ENCODE measurements at places on chromosomes 5 and 9.

DNA sequence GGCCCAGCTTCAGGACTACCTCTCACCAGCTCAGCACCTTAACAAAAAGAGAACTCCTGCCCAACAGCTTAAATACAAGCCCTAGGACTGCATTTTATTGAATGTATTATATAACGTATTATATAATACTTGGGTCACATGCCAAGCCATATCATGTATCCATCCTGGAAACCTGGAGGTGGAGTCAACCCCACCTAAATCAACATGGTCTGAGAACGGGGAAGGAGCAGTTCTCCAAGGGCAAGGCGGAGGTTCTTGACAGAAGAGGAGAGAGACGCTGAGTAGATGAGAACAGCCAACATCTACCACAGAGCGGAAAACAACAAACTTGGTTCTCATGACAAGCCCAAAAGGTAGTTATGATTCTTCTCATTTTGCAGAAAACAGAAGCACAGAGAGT is 163.4 kb downstream of the FGF18 start:
- no peak for DNase-seq

- DNase-seq, result no peak
These were observed 147.3 kb upstream of the FST start for GRCh38 chr5:53333160-53333559.

GRCh38 chr5:160432787-160433186 is 11.1 kb downstream of the PTTG1 start:
- no peak for DNase-seq

DNA sequence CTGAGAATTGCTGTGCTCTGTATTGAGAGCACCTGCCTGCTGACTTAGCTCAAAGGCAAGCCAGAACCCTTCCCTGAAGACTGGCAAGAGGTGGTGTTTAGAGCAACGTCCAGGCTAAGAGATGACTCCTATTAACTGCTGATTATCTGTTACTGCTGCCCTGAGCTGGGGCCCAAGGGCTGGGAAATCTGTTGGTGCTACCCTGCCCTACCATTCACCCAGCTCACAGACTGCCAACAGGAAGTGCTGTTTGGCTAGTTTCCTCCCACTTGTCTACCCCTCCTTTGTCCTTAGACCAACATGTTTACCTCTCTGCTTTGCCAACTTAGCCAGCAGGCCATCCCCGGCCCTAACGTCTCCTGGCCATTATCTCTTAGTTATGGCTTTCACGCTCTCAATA is 6.9 kb downstream of the RAB24 start:
- no peak for DNase-seq

DNA sequence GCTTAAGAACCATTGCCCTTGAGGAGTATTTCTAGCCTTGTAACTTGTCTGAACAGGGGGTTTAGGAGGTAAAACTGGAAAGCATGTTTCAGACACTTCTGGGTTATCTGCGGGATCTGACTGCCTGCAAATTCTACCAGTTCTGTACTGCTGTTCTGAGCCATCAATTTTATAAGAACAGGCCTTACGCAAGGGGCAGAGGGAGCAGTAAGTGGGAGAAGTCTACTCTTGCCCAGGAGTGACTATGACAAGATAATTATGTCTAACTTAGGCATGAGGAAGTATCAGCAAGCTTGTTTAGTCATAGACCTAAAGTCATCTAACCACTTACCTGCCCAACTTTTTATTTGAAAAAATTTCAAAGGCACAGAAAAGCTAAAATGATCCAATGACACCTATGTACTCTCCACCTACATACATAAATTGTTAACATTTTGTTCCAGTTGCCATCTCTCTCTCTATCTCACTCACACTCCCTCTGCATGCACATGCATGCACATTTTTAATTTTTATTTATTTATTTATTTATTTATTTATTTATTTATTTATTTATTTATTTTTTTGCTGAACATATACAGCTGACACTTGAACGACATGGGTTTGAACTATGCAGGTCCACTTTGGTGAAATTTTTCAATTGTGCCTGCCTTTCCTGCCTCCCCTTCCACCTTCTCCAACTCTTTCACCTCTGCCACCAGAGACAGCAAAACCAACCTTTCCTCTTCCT is 18.4 kb upstream of the DEPDC1B start:
- DNase-seq, result no peak

DNA sequence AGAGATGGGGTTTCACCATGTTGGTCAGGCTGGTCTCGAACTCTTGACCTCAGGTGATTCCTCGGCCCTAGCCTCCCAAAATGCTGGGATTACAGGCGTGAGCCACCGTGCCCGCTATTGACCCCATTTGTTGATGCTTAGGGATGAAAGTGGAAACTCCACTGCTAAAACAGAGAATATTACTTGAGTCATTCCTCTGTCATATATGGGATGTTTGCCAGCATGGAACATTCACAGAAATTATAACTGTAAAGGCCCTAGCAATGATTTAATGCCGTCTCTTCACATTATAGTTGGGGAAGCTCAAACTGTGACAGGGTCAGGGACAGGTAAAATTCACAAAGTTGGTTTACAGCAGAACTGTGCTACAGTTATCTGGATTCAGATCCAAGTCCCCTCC is 94.5 kb downstream of the TMC1 start:
- DNase-seq, result no peak

DNA sequence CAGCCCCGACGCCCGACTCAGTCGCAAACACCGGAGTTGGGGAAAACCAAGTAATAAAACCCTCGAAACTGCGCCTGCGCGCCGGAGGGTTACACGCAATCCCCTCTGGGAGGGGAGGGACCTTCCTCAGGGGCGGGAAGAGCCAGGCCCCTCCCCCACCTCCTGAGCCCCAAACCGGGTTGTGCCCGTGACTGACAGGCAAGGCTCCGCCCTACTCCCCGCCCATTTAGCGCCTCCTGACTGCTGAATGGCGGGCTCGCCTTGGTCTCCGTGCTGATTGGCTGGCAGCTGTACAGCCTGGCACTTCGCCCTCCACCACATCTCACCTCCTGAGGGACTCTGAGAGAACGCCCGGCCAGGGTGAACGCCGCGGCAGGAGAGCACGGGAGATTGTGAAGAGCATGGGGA is at the start of gene PRDM9:
Gene PRDM9 (plus strand): TSS at position 332 of the 408 bp plus-strand sequence. CDS start 1,425 bp downstream, outside the sequence.
- no peak for DNase-seq

DNA sequence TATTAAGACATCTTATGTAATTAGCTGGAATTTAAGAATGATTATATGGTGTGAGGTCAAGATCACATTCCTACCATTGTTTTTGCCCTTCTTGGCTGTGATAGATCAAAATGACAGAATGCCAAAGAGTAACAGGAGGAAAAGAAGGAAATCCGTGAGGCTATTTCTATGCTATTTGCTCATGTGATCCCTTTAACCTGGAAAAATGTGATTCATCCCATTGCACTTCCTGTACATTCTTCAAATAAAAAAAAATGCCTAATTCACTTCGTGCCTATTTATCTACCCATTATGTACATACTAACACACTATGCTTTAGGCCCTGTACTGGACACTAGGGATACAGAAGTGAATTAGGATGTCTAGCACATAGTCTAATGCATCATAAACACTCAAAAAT is 154.1 kb upstream of the PAPPA start:
- no peak for DNase-seq

DNA sequence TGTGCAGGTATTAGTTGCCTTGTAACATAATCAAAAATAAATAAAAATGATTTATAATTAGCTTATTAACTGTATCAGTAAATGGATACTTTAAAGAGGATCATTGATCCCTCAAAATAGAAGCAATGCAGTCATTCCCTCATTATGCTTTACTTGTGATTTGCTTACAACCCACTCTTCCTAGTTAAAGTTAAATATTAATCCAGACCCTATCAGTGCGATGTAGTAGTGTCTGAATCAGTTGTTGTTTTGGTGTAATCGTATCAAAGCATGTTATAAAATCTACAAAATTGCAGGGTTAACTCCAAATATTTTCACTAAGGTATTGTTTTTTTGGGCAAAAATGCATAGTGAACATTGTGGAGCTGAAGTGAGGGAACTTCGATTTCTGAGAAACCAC is 17.6 kb downstream of the TENT4A start:
- no peak for DNase-seq

DNA sequence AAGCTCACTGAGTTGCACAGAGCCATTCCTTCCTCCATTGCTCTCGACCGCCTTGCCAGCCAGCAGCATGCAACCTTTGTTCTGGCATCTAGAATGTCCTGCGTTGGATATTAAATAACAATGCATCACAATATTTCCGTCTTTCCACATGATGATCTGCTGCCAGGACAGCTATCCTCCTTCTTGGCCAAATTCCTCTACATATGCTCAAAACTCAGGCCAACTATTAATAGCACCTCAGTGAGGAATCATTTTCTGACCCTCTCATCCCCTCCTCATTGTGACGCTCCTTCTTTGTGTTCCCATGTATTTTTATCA is 128.6 kb downstream of the MYO10 start:
- no peak for DNase-seq

DNA sequence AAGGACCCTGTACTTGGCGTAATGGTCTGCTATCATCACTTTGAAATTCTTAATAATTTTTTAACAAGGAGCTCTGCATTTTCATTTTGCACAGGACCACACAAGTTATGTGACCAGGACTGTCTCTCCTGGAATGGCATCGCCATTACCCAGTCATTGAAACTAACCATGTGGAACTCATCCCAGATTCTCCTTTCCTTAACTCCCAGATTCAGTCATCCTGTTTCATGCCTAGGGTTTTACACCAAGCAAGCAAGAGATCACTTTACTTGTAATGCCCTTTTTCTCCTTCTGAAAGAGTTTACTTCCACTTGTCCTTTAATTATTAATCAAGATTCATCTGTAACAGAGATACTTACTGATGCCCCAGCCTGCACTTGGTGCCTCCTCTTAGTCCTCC is 12.0 kb downstream of the FRMD3 start:
- no peak for DNase-seq

- peak; percentile 90 for DNase-seq
These were observed 67.4 kb upstream of the HRH2 start for GRCh38 chr5:175590471-175590881.

DNA sequence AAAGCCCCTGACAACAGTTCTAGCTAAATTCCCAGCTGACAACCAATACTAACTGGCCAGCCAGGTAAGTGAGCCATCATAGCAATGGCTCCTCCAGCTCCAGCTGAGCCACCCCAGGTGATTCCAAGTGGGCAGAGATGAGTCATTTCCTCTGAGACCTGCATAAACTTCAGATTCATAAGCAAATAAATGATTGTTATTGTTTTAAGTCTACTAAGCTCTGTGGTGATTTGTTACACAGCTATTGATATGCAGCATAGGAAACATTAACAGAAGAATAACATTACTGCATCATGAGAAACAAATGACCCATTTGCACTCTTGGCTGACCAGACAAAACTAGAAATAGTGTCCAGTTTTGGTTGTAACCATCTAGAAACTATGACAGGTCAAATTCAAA is 60.3 kb downstream of the TTC39B start:
- peak; percentile 59 for DNase-seq

DNA sequence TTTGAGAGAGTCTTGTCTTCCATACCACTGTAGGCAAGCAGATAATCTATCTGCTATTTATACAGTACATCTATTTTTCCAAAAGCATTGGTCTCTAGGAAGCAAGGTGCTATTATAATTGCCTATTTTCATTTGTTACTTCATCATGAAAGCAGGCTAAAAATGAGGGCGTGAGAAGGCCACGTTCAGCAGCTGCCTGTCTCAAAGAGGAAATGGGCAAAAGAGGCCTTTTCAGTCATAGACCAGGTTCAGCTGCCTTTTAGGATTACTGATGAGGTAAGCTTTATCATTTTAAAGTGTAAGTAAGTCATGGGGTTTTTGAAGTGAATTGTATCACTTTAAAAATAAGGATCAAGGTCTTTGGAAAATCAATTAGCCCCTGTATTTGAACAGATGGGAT is 1091.1 kb upstream of the DMAC1 start:
- DNase-seq, result no peak

DNA sequence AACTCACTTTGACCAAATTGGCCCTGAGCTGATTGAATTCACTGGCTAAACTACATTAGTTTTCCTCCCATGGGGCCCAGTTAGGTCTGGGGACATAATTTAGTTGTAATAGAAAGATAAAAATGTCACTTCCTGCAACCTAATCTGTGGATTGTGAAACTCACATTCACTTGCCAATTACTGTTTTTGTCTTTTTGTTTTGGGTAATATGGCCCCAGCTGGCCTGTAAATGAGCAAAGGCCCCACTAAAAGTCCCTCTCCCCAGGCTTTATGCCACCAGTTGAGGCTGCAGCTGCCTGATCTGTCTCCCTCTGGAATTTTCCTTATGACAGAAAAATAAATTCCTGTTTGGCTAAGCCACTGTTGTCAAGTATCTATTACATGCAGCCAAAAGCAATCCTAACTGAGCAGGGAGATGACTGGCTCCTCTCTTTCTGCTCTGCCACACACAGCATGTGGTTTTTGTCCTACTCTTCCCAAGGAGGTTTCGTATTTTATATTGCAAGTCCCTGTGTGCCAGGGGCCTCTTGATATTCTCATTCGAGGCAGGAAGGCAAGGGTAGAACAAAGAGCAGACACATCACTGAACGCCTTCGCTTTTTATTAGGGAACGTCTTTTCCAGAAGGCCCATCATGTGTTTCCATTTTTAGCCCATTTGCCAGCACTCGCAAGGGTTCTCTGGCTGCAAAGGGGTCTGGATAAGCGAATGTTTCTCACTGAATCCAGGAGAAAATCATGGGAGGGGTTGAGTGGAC is 24.1 kb upstream of the SLC25A48 start:
- peak; percentile 37 for DNase-seq

DNA sequence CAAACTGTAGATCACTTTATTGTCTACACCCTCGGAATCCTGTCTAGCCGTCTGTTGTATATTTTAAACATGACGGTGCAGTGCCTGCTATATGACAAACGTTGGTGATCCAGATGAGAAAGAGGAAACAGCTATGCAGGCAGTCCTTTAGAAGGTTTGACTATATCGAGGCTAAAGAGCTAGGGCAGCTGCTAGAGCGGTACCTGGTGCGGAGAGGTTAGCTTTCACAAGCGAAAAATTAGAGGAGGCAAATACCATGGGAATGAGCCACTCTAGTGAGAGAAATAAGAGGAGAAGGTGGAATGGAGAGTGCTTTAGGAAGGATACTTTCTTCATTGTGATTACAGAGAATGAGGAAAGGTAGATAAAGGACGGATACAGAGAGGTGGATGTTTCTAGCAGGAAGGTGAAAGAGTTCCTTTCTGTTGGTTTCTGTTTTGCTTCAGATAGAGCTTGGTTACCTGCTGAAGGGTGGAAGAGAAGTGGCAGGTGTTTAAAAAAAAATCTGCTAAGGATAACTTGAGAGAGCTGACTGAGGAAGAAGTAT is 959 bp upstream of the FBXL17 start:
- DNase-seq, result peak; percentile 42

GRCh38 chr9:99105152-99106043 is 485 bp downstream of the TGFBR1 start:
- DNase-seq, result peak; percentile 97

DNA sequence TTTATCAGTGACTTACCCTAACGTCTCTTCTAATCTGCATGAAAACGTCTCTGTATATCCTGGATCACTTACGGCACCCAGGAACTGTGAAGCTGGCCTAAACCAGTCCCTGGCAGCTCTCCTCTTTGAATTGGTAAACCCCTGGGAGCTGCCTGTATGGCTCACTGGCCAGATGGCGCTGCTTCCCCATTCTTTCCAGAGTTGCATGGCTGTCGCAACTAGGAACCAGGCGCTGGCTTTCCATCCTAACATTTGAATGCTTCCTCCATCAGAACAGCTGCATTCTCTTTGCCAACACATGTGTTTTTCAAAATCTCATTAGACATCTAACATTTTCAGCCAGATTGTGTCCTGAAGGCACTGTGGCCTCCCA is 8.0 kb upstream of the PCA3 start:
- no peak for DNase-seq
